ENCODE measurements at places on chromosomes 2 and 18.

DNA sequence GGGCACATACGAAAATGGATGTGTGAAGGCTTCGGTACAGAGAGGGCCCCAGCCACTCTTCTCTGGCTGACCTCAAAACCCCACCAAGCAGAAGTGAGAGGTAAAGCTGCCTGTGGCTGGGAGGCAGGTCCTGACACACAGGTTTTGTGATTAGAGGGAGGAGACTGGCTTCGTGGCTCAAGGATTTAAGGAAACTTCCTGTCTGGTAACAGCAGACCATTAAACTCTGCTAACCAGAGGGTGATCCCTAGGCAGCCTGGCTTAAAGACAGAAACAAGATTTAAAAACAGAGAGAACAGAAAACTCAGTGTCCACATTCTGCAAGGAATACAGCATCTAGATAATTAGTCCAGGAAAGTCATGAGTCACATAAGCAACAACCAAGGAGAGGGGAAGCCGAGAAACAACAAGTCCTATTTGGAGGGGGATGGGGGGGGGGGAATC, 101.9 kb downstream of the NFATC1 start:
- DNase-seq: no peak

- no peak for DNase-seq
Observed at GRCh38 chr2:229342376-229342775, 71.3 kb upstream of the PID1 start.

- DNase-seq: peak; percentile 76
Observed at GRCh38 chr2:158600155-158600802, 143.5 kb downstream of the PKP4 start.

- no peak for DNase-seq
Observed at GRCh38 chr2:38740851-38741731, 10.1 kb downstream of the SRSF7 start.

DNA sequence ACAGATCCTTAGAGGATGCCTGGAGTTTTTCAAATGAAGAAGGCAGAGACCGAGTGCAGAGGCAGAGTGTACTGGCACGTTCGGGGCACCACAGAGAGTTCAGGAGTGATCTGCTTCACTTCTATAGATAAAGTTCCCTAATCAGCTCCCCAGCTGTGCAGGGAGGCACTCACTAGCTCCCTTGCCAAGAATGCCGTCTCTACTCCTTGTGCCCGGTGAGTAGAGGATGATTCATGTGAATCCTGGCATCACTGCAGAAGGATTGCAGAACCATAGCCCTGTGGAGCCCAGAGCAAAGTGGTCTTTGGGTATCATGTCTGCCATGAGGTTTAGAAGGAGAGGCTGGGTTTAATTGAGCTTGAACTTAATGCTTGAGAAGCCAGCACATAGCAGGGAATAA, 510.1 kb upstream of the RAB6C start:
- DNase-seq: no peak

DNA sequence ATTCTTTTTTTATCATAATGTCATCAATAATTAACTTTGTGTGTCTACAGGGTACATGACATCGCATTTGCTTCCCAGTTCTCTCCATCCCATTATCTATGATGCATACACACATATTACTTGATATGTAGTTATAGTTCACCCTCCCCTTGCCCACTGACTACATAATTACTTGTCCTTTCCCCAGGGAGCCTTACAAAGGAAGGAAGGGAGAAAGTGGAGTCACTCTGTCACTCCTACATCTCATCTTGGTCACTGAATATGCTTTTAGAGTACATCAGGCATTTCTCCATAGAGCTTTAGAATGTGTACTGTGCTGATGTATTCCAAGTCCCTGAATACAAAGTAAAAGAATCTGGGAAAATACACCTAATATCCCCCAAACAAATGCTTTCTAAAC, 6.0 kb upstream of the DTNA start:
- no peak for DNase-seq

GRCh38 chr18:54672846-54673475, 81.9 kb downstream of the DYNAP start:
- DNase-seq: no peak

DNA sequence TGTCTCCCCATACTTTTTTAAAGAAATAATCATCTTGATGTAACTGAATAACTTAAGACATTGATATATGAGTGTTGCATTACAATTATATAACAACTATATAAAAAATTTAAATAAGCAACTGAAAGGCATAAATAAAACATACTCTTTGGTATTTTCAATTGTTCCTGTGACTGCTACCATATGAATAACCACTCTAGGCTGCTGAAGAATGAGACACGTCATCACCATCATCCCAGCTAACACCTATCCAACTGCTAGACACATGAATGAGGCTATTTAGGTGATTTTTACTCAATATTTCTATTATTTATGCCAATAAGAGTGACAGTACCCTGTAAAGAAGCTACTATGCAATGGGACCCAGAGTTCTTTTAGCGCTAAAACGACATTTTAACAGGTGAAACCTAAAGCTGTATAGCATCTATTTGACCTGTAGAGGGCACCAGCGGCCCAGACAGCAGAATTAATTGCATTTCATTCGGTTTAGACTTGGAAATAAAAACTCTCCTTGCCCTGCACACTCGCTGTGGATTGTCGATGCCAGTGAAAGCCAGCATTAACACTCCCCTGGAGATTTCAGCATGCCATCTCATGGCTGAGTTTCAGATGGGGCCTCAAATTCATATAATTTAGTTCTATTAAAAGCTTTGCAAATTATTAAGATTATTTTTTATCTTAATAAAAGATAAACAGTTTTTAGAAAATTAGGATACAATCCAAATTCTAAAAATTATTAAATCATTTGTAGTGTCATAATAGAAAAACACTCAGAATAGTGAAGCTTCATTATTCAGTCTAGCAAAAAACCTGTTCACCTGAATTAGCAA, 89.4 kb upstream of the MAP2 start:
- DNase-seq: no peak

DNA sequence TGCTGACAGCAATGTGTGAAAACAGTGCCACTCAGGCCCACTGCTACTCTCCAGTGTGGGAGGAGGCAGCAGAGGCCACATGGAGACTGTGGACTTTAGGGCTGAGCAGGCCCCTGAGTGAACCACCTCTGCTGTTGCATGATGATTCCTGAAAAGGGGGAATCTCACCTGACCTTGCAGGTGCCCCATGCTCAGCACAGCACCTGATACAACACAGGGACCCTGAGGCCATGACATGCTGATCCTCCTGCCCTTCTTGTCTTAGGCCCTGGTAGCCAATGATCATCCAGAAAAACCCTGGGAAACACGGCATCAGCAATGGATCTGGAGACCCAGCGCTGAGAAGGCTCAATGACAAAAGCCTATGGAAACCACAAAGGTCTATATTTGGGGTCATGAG, 446.8 kb upstream of the MYT1L start:
- DNase-seq: no peak

DNA sequence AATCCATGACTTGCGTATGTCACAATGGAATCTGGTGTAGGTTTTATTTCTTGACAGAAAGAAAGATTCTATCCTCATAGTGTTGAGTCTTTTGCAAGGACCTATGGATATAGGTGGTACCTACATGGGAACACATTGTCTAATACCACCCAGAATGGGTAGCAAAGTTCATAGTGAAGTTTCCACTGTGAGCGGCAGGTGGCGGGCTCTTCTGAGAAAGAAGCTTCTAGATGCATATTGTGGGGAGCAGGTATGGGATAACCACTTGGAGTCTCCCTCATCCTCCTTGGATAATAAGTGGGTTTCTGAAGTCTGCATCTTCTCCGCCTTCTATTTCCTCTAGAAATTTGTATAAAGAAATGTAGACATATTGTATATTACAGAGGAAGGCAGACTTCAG, 44.9 kb downstream of the LINC00305 start:
- DNase-seq: no peak

GRCh38 chr2:181457741-181458425, 697 bp downstream of the ITGA4 start:
- no peak for DNase-seq

DNA sequence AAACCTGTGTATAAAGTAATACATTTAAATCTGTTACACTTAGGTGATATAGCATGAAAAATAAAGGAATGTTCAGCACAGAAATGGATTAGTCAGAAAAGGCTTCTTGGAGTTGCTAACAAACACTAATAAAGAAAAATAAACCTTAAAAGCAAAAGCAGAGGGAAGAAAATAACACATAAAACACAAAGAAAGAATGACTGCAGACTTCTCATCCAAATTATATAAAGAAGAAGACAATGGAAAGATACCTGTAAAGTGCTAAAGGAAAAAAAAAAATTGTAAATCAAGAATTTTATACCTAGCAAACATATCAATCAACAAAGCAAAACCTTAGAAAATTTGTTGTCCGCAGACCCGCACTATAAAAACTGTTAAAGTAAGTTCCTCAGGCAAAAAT, 63.6 kb downstream of the EXOC6B start:
- no peak for DNase-seq

GRCh38 chr18:36685580-36685979, 143.2 kb downstream of the TPGS2 start:
- no peak for DNase-seq

DNA sequence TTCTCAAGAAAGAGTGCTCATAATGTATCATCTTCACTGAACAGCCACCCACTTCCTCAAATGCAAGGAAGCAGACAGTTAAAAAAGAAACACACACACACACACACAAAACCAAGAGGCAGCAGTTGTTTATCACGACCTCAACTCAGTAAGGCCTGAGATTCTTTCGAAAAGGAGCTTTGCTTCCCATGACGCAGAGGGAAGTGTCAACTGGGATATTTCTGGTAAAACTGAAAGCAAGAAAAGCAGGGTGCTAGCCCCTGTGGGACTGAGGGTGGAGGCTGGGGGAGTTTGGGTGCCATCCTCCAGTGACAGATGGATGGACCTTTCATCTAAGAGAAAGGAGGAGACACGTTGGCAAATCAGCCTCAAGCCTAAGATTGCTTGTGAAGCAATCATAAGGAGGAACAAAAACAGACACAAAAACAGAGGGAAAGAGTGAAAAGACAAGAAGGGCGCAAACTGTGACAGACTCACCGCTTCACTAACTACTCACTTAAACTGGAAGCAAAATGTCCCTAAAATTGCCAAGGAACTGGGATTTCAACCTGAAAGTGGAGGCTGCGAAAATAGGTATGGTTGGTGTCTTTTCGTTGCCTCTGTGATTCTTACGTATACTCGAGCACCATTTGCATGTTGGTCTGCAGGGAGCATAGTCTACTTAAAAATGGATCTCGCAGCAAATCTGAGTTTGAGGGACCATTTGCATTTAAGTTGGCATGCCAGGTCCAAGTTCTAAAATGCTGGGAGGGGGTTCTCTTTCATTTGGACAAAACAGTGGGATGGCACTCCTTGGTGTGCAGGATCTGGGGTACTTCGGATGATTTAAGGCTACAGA, at the start of gene ARHGAP25:
Gene ARHGAP25 (plus strand): TSS at position 124 of the 838 bp plus-strand sequence. CDS start 389 bp downstream, at position 513.
- no peak for DNase-seq

GRCh38 chr2:52336951-52337350, 1305.0 kb upstream of the NRXN1 start:
- DNase-seq: no peak

DNA sequence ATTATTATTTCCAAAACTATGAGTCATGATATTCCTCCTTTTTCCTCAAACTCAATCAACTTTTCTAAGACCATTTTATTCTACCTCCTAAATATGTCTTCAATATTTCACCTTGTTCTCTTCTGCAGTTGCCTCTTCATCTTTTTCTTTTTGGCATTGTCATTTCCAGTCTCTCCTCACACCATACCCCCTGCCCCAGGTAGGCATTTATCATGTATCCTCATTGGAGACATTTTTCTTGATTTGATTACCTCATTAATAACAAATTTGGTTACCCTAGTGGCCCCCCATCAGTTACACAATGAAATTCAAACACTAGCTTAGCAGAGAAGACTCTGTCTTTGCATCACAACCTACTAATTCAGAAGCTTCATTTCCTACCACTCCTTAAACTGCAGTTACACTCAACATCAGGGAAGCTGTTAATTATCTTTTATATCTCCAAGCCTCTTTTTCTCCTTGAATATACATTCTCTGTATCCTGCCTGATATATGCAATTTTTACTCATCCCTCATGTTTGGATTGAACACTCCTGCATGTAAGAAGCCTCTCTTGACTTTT, 133.0 kb downstream of the IKZF2 start:
- no peak for DNase-seq

DNA sequence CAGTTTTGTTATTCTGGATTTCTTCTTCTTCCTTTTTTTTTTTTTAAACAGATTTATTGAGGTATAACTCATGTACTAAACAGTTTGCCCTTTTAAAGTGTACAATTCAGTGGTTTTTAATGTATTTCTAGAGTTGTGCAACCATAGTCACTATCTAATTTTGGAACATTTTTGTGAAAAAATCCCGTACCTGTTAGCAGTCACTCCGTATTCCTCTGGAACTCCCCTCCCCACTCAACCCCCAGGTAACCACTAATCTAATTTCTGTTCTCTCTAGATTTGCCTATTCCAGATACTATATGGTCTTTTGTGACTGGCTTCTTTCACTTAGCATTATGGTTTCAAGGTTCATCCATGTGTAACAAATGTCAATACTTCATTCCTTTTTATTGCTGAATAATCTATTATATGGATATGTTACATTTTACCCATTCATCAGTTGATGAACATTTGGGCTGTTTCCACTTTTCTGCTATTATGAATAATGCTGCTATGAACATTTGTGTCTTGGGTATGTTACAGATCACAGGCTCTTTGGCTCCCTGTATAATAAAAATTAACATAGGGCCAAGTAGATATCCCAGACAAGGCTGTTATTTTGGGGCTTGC, 21.9 kb downstream of the EHBP1 start:
- DNase-seq: no peak

DNA sequence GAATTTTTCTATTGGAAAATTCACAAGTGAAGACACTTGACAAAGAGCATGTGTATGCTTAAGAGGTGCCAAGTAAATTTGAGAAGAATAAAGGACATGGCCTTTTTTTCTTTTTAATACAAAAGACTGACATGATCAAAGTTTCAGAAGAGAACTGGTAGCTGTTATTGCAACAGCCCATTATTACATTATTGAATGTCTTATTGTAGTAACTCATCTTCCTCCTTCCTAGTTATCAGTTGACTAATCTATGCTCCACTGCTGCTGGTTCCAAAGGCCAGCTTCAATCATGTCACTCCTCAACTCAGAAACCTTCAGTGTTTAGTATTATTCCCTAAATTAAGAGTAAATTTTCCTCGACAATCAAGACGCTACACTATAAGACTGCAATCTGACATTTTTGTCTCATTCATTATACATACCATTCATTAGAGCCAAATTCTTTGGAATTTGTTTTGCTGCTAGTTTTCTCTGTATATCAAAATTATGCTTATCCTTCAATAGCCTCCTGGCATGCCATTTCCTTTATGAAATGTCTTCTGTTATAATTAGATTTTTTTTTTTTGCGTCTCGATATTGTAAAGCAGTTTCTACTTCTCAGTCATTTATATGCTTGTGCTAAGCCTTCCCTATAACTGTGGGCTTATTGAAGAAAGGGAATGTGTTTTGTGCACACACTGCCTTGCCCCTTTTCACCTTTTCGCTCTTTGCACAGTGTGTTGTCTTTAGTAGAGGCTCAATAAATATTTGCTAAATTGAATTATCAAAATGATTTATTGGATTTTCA, 27.9 kb downstream of the ITGA4 start:
- DNase-seq: no peak
